Daoy (cell line): ENCODE measurements at places on chromosomes 5 and 9.

DNA sequence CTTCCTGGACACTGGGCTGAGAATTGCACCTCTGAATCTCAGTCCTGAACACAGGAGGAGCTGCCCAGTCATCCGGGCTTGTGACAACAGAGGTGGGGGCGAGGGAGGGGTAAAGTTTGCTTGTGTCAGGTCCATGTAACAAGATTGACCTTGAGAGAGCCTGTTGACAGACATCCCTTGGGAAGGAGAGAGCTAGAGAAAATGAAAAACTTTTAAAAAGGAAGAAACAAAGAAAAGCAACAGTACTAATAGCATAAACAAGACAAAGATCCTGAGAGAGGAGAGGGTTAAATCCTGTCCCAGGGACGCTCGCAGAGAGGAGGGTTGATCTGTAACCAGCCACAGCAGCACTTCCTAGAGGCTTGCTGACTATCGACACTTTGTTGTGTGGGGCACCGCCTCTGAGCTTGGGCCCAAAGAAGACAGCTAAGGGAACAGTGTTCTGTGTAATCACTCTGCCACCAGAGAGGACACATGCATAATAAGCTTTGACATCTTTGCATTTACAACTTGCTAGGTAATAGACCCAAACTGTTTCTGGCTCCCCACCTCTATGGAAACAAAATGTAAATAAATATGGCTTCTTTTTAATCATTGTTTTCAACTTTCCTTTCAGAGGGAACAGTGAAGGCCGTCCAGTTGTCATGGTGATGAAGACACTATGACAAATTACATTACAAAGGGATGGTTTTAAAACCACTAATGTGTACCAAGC is 363.7 kb downstream of the CSNK1G3 start:
- DNase-seq: peak; percentile 28

- DNase-seq: peak; percentile 83
Measured at GRCh38 chr9:132235894-132236661, 74.2 kb downstream of the NTNG2 start.

- no peak for DNase-seq
Measured at GRCh38 chr5:133873449-133873848, 95.0 kb downstream of the C5orf15 start.

GRCh38 chr5:57447658-57448057 is 35.0 kb downstream of the ACTBL2 start:
- no peak for DNase-seq

GRCh38 chr9:75604661-75605060 is 285.8 kb upstream of the PCSK5 start:
- DNase-seq: no peak

DNA sequence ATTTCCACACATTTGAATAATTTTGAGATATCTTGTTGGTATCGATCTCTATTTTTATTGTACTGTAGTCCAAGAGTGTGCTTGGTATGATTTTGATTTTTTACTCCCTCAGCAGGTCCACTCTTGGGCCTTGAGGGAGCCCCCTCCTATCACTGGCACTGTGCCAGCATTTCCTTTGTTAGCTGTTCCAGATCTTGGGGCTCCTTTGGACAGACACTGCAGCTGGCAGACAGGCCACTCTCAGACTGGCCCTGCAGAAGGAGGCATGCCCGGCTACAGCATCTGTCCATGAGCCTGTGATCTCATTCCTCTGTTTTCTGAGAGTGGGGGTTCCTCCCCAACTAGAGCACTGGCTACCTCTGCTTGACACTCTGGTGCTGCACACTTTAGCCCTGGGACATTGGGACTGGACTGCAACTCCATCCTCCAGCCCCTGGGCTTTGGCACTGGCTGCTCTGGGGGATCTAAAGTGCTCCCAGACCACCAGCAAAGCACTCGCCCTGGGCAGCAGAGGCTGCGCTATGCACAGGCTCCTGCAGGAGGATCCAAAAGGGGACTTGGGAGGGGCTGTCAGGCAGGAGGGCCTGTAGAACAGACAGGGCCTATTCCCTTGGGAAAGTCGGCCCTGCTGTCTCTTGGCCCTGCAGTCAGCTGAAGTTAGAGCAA is 271.3 kb upstream of the DMAC1 start:
- DNase-seq: no peak

GRCh38 chr5:137051161-137051560 is 448.0 kb downstream of the SPOCK1 start:
- DNase-seq: no peak

- DNase-seq: peak; percentile 82
Measured at GRCh38 chr9:107751567-107752210, 262.1 kb upstream of the KLF4 start.

DNA sequence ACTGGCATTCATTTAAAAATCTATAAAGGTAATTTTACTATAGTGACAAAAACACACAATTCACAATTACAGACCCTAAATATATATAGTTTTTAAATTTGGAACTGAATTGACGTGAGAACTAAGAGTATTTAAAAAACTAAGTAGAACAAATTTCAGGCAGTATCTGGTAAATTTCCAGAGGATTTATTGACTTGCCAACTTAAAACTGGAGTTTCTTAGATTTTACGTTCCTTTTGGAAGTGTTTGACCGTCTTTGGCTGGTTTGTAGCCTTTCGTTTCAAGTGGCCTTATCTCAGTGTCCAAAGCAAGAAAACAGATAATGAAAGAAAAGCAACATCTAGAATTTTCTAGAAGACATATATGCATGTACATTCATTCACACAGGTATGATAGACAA is 234.4 kb upstream of the VLDLR start:
- DNase-seq: no peak

GRCh38 chr9:87540444-87541105 is 42.9 kb downstream of the DAPK1 start:
- DNase-seq: peak; percentile 34

DNA sequence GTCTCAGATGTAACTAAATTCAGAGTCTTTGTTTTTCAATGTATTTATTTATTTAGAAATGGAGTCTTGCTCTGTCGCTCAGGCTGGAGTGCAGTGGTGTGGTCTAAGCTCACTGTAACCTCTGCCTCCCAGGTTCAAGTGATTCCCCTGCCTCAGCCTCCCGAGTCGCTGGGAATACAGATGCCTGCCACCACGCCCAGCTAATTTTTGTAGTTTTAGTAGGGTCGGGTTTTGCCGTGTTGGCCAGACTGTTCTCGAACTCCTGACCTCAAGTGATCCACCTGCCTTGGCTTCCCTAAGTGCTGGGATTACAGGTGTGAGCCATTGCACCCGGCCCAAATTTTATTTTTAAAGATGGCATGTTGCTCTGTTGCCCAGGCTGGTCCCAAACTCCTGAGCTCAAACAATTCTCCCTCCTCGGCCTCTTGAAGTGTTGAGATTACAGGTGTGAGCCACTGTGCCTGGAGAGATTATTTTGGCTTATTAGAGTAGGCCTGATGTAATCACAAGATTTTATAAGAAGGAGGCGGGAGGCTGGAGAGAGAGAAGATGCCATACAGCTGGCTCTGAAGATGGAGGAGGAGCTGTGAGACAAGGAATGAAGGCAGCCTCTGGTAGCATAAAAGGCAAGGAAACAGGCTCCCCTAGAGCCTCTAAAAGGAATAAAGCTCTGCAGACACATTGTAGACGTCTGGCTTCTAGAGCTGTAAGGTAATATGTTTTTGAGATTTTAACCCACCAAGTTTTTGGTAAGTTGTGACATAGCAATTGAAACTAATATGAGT is 12.9 kb upstream of the KLF9 start:
- DNase-seq: no peak

DNA sequence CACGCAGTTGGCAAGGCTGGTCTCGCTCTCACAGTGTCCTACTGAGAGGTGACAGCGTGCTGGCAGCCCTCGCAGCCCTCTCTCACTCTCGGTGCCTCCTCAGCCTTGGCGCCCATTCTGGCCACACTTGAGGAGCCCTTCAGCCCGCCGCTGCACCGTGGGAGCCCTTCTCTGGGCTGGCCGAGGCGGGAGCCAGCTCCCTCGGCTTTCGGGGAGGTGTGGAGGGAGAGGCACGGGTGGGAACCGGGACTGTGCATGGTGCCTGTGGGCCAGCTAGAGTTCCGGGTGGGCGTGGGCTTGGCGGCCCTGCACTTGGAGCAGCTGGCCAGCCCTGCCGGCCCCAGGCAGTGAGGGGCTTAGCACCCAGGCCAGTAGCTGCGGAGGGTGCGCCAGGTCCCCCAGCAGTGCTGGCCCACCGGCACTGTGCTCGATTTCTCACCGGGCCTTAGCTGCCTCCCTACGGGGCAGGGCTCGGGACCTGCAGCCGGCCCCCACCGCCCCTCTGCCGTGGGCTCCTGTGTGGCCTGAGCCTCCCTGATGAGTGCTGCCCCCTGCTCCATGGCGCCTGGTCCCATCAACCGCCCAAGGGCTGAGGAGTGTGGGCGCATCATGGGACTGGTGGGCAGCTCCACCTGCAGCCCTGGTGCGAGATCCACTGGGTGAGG is 15.7 kb upstream of the RNF180 start:
- no peak for DNase-seq

DNA sequence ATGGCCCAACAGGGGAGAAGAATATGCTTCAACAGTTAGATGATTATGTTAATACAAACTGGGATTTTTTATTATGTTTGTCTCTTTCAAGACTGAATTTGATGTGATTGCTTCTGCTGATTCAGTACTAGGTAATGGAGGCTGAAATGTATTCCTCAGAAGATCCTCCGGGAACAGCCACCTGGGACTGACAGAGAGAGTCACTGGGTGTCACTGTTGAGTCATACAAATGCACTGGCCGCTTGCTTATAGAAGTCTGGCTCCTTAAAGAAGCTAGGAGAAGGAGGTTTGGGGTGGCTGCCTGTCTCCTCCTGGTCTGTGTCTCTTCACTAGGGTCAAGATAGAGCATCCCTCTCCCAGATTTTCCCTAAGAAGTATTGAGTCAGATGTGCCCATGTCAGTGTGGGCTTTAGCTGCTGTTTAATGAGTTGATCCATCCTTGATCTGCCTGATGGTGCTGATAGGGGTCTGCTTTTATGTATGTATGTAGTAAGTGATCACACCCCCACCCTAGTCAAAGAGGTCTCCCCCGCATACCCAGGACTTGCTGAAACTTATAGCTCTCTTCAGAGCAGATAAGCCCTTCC is 773.4 kb downstream of the BRINP1 start:
- no peak for DNase-seq

DNA sequence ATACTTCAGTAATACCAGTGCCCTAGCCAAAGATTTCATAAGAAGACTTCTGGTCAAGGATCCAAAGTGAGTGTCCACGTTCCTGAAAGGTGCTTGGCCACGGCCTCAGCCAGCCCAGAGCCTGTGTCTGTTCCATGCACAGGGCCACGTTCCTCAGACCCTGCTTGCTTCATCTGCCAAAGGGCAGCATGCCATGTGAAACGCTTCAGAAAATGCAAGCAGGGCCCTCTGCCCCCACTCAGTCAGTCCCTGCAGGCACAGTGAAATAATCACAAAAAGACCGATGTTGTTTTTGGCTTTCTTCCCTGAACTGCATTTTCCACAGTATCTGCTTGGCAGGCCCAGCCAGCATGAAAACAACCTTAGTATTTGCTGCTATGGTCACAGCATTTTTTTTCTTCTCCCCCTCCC is 85.5 kb upstream of the CTSL start:
- peak; percentile 60 for DNase-seq

DNA sequence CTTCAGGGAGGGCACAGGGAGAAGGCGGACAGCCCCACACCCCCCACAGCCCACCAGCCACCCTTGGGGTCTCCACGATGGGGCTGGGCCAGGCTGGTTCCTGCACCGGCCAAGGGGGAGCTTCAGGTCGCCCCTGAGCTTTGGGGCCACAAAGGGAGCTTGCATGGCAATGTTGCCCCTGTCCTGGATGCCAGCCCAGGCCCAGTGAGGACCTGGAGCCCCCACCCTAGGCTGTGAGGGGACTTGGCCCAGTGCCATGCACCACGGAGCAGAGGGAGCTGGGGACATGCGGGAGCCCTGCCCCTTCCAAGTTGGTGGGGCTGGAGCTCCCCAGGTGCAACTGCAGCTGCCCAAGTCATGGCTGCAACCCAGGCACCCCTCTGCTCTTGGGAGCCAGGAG is 18.4 kb downstream of the TMEM38B start:
- no peak for DNase-seq

DNA sequence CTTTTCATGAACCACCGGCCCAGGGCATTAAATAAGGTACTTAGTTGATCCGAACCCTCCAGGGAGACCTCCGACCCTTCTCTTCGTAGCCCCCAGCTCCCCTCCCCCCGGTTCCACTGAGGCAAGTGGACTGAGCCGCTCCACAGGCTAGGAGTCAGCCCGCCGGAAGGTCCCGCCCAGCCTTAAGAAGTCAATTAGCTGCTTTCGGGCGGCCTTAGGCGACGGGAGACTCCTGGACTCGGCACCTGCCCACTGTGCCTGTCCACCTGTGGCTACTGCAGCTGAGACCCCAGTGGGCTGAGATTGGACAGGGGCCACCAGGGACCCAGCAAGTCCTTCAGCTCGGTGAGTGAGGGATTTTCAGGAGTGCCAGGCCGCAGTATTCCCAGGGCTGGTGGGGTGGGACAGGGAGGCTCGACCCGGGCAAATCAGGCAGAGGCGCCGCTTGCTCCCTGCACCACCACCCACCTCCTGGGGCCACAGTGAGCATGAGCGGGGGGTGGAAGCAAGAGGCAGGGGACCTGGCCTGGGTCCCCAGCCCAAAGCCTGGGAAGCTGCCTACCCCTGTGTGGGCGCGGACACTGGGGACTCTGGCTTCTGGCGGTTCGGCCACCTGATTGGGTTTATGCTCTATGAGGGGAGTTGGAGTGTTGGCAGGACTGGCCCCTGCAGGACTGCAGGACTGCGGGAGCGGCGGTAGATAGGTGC is 39.6 kb upstream of the SPATA31E1 start:
- no peak for DNase-seq

DNA sequence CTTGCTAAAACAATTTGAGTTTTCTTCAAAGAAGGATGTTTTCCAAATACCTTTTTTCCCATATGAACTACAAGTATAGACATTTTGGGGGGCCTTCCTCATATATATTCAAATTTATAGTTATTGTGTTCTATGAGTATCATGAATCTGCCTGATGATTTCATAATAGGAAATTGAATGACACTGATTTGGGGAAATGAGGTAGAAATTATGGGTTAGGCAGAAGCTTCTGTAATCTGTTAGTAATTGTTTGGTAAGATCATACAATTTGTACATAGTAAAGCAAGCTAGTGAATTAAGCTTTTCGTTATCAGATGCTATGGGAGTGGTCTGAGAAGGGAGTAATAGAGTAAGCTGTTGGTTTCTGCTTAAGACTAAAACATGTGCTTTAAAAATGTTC is 98.0 kb downstream of the TRIO start:
- DNase-seq: no peak

DNA sequence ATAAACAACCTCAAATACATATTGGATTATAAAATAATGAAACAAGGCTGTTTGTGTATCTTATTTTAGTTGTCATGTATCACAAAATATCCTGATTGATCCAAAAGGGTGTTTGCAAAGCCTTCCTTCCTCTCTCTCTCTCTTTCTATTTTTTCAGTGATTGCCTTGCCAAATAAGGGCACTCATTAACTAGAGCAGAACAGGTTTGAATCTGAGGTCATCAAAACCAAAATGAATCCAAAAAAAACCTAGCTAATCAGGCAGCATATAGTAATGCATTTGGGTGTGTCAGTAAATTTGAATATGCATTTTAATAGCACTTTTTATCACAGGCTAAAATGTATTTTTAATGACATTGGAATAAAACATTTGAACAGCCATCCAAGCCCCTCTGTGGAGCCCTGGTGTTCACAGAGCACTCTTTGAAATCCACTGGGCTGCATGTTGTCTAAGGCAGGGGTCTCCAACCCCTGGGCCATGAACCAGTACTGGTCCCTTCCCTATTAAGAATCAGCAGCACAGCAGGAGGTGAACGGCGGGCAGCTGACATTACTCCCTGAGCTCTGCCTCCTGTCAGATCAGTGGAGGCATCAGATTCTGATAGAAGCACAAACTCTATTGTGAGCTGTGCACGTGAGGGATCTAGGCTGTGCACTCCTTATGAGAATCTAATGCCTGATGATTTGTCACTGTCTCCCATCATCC is 171.8 kb upstream of the RAI14 start:
- DNase-seq: no peak

- peak; percentile 43 for DNase-seq
Measured at GRCh38 chr5:17070647-17071046, 134.6 kb upstream of the MYO10 start.
